Naive thymus-derived CD4-positive, alpha-beta T cell (primary cell): ENCODE measurements at places on chromosomes 7 and 10. TPM values are rescaled to one million over a fixed set of nuclear protein-coding genes. Genes with fewer than 3 reads are reported as not detected.

DNA sequence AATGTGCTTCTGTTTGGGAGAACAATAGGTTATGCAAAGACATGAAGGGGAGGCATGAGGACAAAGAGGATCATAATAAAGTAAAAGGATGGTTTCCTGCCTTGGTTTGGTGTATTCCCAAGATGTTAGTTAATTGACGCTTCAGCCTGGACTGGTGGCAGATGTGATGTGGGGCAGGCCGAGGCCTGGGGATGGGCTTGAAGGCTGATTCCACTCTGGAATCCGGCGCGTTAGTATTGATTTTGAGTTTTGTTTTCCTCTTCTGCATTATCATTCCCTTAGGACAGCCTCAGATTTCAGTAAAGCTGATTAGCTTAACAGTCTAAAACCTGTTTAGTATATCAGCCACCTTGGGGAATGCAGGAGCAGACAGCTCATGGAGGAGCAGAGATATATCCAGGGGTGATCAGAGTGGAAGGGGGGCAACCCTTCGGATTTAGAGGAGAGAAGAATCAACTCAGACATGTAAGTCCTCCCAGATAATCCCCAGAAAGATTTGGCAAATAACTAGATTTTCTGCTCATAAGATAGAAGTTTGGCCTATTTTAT lies 159.8 kb upstream of the MTPN start:
- no peak for DNase-seq

The HDAC9 gene
- 32.1 TPM for total RNA-seq

GRCh38 chr10:130807721-130808120 lies 503.8 kb downstream of the TCERG1L start:
- DNase-seq = no peak

- DNase-seq = no peak
Measured at GRCh38 chr7:41817386-41817785, 114.5 kb upstream of the INHBA start.

The PPP3CB gene
- 25.7 TPM for total RNA-seq

DNA sequence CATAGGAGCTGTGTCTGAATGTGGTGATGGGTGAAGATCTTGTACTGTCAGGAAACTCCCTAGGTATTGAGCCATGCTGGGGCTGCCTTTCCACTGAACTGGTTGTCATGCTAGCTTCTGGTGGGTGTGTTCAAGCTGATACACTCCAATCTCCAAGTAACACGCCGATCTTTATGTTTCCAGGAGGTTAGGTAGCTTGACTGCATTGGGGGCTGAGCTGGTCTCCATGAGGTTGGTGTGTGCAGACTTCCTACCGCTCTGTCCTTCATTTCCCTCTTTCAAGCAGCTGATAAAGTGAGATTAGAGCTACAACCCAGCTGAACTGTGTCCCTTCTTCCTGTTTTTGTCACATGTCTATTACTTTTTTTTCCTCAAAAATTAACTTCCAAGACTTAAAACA lies 265.5 kb downstream of the ANKRD30A start:
- no peak for DNase-seq

DNA sequence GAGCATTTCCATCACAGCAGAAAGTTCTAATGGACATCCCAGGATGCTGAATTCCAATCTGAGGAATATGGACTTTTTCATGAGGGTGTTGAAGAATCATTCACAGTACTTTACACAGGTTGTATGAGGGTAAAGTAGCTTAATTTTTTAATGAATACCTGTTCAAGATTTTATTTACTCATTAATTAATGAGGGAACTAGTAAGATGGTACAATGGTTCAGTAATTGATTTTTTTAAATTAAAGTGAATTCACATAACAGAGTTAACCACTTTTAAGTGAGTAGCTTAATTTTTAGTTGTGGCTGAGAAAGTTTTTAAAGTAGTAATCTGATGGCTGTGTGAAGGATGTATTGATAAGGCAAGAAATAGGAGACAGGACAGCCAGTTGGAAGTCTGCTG lies 266.5 kb downstream of the GFRA1 start:
- no peak for DNase-seq

GRCh38 chr7:55478700-55479099 lies 93.6 kb downstream of the VOPP1 start:
- no peak for DNase-seq

DNA sequence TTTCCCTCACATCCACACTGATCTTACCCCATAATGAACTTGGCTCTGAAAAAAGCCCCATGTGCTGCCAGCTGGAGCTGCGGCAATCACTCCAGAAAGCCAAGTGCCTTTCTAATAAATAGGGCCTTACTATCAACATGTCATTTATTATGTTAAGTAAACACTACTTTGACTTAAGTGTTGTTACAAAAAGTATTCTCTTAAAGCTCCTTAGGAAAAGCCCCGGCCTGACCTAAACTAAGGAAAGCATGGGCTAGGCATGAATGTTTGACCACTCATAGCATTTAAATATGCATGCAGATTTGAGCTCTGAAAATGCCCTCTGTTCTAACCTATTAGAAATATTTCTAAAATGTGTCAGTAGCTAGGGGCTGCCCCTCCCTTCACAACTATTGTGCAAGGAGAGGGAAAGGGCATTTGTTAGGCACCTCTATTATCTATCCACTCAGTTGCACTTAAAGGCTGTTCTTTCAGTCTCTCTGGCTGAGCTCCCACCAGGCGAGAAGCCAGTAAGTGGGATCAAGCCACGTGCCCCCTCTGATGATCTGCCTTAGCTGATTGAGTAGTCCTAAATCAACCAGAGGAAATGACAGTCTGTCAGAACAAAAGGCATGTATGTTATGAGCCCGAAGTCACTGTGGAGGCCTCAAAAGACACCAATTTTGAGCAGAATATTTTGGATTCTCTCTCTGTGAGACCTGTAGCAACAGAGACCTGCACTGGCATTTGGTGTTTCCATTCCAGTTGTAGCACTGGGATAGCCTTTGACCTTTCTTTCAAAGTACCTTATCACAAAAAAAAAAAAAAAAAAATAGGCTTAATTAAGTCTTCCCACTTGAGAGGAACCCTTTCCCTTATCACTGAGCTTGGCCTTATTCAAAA lies 77.1 kb downstream of the ITGB8 start:
- DNase-seq = no peak

The JAKMIP3 gene
- 1.2 TPM for total RNA-seq

The FZD8 gene
- 1.7 TPM for total RNA-seq
